DMS53 (cell line): ENCODE measurements at places on chromosomes 6 and 20.
A peak's percentile ranks its signal among the peaks of the same experiment; 100 is the strongest.

GRCh38 chr6:169915769-169916550 lies 164.5 kb downstream of the ERMARD start:
- DNase-seq, result peak; percentile 7

DNA sequence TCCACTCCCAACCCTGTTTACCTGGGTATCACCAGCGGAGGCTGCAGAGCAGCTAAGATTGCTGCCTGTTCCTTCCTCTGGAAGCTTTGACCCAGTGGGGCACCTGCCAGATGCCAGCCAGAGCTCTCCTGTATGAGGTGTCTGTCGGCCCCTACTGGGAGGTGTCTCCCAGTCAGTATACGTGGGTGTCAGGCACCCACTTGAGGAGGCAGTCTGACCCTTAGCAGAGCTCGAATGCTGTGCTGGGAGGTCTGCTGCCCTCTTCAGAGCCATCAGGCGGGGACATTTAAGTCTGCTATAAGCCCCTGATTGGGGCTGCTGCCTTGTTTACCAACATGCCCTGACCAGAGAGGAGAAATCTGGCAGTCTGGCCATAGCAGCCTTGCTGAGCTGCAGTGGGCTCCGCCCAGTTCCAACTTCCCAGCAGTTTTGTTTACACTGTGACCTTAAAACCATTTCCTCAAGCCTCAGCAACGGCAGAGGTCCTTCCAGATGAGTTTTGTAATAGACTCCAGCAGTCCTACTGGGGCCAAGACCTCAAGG lies 2.8 kb downstream of the RAET1E start:
- DNase-seq, result peak; percentile 12

DNA sequence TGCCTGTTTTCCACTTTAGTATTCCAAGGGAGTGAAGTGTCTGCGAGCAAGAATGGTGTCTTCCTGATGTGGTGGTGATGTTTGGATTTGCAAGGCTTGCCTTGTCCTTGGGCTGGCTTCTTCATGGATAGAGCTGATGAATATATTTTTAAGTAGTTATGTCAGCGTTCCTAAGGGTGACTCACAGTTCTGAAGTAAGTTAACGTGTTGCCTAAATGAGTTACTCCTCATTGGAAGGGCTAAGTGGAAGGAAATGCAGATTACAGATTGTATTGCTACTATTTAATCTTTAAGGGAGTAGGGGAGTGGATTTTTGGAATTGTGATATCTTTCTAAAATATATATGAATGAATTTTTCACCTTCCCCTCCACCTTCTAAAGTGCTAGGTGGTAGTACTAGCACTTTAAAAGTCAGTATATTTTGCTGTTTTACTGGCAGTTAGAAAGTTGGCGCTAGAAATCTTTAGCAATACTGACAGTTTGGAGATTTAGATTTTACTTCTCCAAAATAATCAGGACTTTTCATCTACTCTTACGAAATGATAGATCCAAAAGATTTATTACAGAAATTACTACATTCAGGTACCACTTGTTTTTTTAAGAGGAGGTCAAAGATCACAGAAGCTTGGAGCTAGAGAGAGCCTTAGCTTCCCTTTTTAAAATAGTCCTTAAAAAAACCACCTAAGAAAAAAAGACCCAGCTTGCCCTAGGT lies 197.4 kb downstream of the JARID2 start:
- DNase-seq, result no peak

DNA sequence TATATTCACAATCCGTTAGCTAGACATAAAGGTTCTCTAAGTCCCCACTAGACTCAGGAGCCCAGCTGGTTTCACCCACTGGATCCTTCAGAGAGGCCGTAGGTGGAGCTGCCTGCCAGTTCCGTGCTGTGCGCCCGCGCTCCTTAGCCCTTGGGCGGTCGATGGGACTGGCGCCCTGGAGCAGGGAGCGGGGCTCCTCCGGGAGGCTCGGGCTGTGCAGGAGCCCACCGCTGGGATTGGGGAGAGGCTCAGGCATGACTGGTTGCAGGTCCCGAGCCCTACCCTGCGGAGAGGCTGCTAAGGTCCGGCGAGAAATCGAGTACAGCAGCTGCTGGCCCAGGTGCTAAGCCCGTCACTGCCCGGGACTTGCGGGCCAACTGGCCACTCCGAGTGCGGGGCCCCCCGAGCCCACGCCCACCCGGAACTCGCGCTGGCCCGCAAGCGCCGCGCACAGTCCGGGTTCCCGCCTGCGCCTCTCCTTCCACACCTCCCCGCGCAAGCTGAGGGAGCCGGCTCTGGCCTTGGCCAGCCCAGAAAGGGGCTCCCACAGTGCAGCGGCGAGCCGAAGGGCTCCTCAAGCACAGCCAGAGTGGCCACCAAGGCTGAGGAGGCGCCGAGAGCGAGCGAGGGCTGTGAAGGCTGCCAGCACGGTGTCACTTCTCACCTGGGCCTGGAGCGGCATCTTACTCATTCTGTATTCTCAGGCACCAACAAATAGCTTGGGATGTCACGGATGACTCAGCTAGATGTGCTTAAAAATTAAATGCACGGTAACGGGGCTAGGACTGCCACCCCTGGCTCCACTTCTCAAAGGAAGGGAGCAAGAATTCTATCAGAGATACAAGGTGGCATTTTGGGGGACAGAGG lies 44.1 kb downstream of the IRF4 start:
- DNase-seq, result no peak

GRCh38 chr20:51354769-51355319 lies 187.7 kb downstream of the NFATC2 start:
- DNase-seq, result no peak

DNA sequence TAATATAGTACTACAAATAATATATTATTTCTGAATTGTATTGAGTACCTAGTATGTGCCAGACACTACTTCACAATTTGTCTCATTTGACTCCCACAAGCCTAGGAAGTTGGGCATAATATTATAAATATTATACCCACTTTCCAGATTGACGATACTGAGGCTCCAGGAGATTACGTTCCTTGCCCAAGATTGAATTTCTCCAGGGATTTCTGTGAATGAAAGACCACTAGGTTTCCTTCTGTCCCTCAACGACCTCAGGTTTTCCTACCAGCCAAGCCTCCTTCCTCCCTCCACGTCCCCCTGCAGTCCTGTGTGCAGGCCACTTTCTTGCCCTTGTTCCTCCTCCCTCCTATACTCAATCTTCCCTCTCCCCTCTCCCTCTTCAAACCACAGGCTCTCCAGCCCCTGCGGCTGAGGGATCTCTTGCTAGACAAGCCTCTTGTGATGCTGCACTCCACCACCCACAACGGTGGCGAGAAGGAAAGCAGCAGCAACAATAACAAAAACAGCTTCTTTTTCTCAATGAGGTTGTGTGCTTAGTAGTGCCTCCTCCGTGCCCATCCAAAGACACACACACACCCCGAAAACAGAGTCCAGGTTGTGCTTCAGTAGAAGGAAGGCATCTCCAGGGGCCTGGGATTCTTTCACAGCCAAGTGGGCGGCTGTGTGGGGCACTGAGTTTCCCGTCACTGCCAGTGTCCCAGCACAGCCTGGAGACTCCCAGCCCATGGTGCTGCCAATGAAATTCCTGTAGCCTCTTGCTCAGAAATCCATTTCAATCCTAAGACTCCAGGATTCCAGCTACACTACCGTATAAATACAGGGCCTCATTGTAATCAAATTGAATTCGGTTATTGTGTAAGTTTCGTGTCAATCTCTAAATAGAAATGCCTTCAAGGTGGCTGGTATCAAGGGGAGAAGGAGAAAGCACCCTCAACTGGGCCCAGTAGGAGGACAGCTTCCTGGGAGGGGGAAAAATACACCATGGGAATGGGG lies 94.4 kb downstream of the NCR2 start:
- DNase-seq, result no peak

GRCh38 chr6:1708820-1709219 lies 99.1 kb downstream of the FOXC1 start:
- no peak for DNase-seq

DNA sequence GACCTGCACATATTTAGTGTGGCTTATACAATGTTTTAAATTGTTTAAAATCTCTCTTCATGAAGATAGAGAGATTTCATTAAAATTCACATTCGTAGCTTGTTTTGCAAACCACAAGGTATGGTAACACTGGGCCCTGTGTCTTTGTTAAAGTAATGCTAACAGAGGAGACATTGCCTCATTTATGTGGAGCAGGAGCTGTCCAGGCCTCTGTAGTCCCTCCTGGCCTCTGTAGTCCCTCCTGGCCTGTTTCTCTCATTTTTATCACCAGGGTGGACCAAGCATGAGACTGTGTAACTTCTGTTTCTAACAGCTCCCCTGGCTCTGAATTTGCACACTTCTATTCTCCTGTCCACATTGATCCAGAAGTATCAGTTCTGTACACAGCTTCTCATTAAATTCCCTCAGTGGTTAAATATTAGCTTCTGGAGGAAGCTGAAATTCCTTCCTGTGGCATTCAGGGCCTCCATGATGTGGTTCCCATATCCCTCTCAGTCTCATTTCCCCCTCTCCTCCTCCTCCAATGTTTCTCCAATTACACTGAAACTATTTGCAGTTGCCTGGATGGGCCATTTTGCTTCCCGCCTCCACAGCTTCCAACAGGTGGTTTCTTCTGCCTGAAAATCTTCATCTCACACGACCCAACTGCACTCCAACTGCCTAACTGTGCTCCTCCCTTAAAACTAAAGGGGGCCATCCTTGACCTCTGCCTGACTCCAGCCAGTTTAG lies 340.4 kb downstream of the SYNE1 start:
- DNase-seq, result peak; percentile 56

DNA sequence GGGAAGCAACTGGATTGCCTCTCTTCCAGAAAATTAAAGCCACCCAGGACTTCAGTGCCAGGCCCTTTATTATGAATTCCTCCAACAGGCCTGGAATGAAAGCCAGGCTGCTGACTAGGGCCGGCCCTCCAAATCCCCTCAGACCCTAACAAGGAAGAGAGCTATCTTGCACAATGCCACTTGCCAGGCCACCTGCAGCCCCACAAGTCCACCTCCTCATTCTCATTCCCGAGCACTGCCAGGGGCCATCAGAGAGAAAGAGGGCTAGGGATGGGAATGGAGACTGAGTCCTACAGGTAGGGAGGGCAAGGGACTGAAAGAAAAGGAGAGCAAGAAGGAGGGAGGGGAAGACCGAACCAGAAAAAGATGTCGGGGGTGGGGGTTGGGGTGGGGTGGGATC lies 86.5 kb downstream of the MRPL14 start:
- no peak for DNase-seq

GRCh38 chr6:122872311-122872710 lies 83.3 kb downstream of the SMPDL3A start:
- DNase-seq, result peak; percentile 61

DNA sequence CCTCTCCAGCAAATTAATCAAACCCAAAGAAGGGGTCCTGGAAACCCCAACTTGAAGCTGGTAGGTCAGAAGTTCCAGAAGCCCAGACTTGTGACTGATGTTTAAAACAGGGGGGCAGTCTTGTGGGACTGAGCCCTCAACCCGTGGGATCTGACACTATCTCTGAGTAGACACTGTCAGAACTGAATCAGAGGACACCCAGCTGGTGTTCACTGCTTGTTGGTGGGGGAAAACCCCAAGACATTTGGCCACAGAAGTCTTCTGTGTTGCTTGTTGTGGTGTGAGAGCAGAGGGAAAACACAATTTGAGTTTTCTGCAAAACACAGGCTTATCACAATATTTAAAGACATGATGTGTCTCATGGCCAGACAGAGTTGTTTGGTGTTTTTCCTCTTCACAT lies 29.9 kb downstream of the KIF13A start:
- no peak for DNase-seq

DNA sequence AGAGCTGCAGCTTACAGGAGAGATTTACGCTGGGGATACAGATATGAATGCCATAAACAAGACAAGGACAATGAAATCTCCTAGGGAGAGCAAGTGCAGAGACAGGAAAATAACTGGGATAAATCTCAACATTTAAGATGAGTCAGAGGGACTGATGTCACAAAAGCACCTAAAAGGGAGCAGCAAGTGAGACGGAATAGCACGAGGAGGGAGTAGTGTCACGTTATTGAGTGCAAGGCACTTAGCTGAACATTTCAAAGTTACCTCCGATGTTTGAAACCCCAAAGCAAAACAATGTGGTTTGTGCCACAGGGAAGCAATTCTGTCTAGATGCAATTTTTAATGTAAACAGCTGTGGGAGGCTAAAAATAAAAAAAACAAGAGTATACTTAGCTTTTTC lies 1131.7 kb upstream of the EYS start:
- DNase-seq, result no peak

- no peak for DNase-seq
Observed at GRCh38 chr6:157059781-157060180, 263.5 kb downstream of the TMEM242 start.

DNA sequence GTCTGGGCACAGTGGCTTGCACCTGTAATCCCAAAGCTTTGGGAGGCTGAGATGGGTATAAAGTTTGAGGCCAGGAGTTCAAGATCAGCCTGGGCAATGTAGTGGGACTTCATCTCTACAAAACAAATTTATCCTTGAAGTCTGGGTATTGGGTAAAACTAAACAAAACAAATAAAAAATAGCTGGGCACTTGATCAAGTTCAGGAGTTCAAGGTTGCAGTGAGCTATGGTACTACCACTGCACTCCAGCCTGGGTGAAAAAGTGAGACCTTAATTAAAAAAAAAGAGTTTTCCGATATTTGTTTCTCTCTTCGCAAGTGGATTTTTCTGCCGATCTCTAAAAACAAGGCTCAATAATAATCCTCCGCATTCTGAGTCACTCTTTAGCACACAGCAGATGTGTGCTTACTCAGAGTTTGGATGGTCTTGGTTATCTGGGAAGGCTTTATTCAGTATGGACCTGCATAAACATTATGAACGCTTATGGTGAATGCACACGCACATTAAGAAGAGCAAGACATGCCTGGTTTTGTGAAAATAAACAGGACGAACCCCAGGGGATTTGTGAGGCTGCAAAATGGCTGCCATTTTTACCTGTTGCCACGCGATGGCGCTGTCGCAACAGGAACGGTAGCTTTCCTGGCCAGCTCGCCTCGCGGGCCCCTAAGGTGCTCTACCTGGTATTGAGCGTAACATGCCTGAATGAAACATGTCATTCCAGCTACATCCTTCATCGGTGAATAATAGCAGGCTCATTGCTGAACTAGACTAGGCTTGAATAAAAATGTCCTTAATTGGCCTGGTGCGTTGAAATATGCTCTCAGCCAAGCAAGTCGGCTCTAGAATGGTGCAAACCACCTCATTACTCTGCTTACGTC lies 6.0 kb downstream of the OPN5 start:
- peak; percentile 86 for DNase-seq

DNA sequence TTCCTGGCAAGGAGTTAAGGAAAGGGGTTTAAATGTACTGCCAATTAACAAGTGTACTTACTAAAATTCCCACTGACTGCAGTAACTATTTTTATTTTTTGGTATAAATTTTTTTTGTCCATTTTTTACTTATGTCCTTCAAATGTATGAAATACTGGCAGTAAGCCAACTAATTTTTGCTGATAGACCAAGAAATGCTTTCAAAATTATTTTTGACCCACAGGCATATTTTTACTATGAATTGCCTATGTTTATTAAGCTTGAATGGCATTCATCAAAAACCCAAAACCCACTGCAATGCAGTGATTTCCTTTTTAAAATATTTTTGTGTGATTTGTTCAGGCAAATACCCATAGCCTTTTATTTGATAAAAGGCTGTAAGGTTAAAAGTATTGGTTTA lies 560.1 kb downstream of the UTRN start:
- DNase-seq, result no peak

- no peak for DNase-seq
Observed at GRCh38 chr6:41986339-41986738, 44.7 kb upstream of the CCND3 start.

GRCh38 chr6:12230523-12230922 lies 59.6 kb upstream of the EDN1 start:
- DNase-seq, result no peak
